ENCODE measurements at places on chromosomes 3 and 15. TPM values are rescaled to one million over a fixed set of nuclear protein-coding genes. Genes with fewer than 3 reads are reported as not detected.

DNA sequence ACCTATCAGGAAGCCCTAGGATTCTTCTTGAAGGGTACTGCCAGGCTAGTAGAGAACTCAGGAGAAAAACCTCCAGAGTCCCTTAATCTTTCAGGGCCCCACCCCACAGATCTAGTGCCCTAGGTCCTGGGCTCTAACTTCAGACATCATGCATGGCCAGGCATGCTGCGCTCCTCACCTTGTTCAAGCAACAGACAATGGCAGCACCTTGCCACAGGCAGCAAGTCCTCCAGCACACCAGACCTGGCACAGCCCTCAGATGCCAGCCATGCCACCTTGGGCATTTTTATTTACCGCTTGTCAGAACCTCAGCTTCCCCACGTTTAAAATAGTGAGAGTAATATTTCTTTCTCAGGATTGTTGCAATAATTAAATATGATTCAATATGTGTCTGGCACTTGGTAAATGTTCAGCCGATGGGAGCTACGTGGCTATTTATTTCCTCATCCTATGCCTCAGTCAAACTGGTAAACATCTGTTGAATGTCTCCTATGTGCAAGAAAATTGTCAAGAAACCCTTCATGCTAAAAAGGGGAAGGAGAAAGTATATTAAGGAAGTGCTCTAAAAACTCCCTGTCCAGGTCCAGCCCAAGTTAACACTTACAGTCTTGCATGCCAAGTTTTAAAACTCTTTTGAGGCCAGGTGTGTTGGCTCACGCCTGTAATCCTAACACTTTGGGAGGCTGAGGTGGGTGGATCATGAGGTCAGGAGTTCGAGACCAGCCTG, 14.5 kb upstream of the CCR1 start:
- no peak for DNase-seq

DNA sequence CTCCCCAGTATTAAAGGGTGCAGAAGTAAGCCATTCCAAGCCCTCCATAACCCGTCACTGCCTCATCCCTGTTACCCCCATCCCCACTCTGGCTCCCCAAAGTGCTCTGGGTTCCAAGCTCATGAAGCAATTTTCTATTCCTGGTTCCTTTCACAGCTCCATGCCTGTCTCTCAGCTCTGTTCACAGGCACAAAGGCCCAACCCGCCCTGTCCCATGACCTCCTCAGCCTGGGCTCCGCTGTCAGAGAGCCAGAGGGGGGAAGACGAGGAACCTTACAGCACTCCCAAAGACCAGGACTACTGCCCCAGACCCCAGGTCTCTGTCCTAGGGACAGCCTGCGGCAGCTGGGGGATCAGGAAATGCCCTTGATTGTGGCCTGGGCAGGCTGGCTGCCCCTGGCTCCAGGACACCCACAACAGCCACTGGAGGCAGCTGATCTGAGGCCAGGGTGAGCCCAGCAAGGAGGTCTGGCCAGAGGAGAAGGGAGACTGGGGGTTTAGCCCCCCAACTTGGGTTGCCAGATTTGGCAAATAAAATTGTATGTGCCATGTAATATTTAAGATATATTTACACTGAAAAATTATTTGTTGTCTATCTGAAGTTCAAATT, 43.2 kb upstream of the LINGO1 start:
- DNase-seq, result no peak

DNA sequence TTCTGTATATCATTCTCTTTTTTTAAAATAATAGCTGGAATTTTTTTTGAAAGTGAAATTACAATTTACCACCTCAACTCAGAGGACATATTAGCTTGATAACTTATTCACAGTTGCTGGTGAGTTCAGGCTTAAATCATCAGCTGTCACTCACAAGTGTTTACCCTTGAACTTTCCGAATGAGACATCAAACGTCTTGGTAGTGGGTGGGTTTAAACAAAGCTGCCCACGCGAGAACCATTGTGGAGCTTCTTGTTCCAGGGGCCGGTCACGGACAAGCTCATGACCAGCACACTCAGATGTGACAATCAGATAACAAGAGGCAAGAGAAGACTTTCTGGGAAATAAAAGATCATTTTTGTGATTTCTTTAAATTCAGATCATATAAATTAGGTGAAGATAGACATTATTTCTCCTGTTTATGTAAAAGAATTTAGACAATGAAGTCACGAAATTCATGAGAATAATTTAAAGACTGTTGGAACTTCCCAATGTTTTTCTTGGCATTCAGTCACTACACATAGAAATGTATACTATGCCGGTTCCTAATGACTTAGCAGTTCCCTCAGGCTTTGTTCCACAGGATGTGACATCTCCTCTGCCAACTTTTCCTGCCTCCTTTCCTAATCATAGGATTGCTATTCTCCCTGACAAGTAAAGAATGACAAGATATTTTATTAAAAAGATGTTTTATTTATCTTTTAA, 29.3 kb downstream of the BTD start:
- no peak for DNase-seq

The EFCAB12 gene
- polyA plus RNA-seq, result 0.12 TPM

GRCh38 chr15:35616498-35617271, 70.7 kb upstream of the DPH6 start:
- DNase-seq, result no peak

DNA sequence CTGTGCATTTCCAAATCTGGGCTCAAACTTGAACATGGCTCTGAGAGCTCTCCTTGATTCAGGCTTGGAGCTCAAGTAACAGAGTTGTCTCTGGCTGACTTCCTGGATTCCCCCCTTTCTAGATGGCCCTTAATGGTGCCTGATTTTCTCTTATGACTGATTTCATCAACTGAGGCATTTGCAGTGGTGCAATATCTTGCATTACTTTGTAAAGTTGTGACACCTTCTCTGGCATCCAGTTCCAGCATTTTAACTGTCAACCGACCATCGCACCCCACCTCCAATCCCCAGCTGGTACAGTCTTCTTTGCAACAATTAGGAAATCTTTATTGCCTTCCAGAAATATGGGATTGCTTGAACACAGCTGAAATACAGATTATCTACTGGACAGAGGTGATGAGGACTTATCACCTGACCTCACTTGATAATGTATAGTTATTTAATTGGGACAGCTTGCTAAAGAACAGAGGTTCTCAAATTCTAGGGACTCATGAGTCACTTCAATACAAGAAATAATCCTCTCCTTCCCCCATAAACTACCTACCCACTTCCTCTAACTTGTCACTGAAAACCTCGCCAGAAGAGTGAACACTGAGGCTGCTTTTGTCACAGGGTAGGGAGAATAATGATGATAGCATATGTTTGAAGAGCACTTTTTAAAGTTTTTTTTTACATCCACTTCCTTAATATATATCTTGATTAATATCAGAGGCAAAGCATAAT, 41.8 kb downstream of the FILIP1L start:
- DNase-seq, result no peak

The CADM2 gene
- 0.64 TPM for polyA plus RNA-seq

DNA sequence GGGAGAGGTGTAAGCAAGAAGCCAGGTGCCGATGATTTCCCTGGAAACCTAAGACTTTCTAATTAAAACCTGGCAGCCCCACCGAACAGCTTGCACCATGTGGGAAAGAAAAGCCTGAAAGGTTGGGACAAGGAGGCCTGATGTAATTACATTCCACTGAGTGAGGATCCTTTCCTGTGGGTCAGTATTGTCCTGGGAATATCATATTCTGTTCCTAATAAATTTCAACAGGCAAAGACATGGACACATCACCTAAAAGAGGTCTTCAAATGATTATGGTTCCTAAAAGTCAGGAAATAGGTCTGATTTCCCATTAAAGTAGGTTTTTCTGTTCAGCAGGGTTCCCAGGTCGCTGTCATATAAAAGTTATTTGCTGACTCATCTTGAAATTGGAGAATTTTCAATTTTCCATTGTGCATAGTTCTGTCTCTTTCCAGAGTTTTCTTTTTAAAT, 58.5 kb downstream of the DUT start:
- no peak for DNase-seq

DNA sequence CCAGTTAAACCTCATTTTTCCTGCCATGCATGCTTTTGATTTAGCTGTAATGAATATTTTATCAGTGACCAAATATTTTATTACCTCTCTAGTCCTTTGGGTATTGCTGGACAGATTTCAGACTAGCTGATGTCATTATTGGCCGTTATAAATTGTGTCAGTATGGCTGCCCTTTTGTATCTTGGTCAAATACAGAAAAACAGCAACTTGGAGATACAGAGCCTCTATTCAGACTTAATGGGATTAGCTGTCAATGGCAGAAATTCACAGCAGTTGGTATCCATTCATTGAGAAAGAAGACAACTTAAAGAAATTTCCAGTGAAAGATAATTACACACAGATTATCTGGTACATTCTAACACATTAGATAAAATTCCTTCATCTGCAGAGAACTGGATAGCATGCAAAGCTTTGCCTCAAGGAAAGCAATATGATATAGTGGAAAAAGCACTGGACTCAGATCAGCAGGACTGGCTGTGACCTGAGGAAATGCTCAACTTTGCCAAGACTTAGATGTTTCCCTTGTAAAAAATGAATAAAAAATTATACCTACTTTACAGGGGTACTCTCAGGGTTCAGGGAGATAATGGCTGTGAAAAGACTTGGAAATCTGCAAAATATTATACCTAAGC, 20.8 kb downstream of the COL6A6 start:
- no peak for DNase-seq

DNA sequence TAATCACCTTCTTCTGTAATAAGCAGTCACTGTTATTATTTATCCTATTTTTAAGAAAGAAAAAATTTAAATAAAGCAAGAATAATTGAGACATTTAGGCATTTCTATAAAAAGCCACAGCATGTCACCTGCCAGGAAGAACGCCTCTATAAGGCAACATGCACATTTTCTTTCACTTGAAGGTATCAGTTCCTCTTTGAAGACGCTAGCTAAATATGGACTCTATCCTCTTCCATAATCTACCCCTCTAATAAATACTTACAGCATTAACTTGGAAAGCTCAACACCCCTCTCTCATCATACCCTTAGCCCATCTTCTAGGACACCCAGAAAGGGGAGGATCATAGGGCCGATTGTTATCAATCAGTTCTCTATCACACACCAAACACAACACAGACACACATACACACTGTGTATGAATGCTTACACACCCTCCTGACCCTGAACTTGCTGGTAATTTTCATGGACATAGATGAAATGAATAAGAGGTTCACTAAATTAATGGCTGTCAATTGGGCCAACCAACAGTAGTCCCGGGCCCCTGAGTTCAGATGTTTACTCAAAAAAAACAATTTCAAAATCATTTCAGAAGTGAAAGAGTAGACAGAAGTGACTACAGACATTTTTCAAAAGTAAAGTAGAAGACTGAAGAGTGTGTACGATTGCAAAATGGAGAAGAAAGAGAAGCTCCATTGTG, 102.5 kb downstream of the ZMAT3 start:
- DNase-seq, result no peak

GRCh38 chr15:53580366-53580765, 179.1 kb downstream of the WDR72 start:
- DNase-seq, result no peak

DNA sequence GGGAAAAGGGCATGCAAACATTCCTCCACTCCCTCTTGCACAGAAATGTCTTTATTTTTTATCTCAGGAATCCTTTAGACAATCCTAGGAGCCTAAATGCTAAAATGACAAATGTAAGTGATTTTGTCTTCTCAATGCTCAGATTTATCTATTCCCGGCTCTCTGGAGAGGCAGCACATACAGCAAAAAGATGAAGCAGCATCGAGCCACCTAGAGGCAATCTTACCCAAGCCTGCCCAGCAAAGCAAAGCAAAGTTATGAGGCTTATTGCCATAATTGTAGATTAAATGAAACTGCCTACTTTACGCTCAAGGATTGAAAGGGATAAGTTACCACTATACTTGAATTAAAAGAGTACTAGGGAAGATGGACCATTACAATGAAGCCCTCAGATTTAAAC, 750.4 kb upstream of the NR2F2 start:
- DNase-seq, result no peak

The HYAL1 gene
- not detected for polyA plus RNA-seq

The CLDN18 gene
- polyA plus RNA-seq, result not detected

DNA sequence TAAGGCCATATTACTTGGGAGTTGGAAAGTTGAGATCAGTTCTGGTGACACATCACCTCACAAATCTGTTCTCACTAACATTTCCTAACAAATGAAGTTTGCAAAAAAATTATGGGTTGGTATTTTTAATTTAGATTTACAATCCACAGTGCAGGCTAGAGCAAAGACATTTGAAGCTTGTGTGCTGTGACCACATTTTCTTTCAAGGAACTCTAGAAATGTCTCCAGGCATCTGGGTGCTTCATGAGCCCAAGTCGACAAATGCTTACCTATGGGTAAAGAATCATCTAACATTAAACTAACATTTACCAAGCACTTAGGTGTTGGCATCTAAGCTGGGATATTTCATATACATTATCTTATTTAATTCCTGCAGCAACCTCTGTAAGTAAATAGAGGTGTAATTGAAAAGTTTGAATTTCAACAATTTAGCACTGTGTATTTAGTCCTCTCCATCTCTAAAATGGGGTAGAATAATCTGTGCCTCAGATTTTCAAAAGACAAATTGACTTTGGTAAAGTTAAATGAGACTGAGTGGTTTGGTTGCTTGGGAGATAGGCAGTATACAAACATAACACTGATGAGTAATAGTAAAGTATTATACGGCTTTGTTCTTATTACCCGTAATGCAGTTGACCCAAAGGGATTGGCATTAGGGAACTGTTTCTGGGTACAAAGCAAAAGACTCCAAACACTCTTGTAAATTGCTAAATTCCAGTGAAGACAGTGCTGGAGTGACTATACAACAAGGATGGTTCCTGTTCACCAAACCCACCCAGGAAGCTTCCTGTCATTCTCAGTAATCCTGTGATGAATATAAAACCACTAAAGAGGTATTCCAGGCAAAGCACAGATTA, 162.5 kb downstream of the TPRG1 start:
- DNase-seq, result no peak

The HRG gene
- not detected for polyA plus RNA-seq

GRCh38 chr3:157190380-157190872, 30.5 kb upstream of the CCNL1 start:
- DNase-seq, result no peak

The ARID3B gene
- polyA plus RNA-seq, result 6.6 TPM

The OXTR gene
- not detected for polyA plus RNA-seq

The RARB gene
- 0.61 TPM for polyA plus RNA-seq

- no peak for DNase-seq
These were observed 1.5 kb downstream of the CORO2B start for GRCh38 chr15:68580026-68580882.

The PRICKLE2 gene
- polyA plus RNA-seq, result 0.64 TPM

DNA sequence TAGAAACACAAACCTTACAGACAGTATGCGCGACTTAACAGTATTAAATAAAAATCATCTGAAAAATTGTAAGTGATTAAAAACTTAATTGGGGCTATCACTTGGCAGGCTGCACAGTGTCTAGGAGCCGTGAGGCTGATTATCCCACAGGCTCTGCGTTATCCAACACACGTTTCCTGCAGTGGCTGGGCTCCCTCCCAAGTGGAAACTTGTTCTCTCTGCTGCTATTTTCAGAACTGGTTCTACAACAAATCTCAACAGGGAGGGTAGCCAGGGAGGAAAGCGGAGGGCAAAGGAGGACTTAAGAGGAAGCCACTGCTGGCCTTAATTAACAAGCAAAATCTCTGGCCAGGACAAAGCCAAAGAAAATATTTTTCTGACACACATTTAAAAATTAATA, 555.2 kb downstream of the MAGI1 start:
- DNase-seq, result no peak
